ENCODE measurements at places on chromosomes 2 and 18. TPM values are rescaled to one million over a fixed set of nuclear protein-coding genes. Genes with fewer than 3 reads are reported as not detected.

Gene FOXI3
- total RNA-seq = 0.06 TPM

GRCh38 chr2:175574069-175574468 lies 392.6 kb upstream of the ATP5MC3 start:
- no peak for DNase-seq

DNA sequence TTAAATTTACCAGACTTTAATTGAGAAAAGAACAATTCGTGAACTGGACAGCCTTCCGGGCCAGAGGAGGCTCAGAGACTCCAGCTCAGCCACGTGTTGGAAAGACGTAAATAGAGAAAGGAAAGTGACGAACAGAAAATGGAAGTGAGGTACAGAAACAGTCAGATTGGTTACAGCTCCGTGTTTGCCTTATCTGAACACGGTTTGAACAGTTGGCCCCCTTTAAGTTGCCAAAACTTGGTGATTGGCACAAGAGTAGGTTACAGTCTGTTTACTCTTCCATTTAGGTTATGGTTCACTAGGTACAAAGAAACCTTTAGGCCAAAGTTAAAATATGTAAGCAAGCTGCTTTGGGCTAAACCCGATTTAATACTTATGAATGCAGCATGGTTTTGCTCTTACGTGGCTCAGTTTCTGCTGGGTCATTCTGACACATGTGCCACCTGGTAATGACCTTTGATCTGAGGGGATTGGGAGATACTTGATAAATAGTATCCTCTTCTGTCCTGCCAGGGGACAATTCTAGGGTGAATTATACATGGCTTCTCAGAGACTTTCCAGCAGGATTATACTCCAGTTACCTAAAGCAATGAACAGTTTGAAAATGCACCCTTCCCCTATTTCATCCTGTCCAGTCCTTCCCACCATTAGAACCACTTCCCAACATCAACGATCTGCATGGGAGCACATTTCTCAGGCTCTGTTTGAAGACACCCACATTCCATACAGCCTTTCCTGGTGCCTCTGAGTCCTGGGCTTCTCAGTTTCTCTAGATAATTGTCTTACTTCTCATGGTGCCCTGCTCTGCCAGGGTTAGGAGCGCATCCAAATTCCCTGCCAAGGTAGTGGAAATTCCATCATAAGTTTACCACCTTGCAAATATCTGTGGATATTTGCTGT lies 65.1 kb upstream of the TGIF1 start:
- DNase-seq = no peak

GRCh38 chr2:12548906-12549305 lies 167.8 kb upstream of the TRIB2 start:
- no peak for DNase-seq

Measured in spinal cord (tissue), 10 donors.